ENCODE measurements at places on chromosomes 5 and 9.

- peak; percentile 86 for ATAC-seq
Observed at GRCh38 chr5:125134216-125135081, 388.0 kb upstream of the ZNF608 start.

DNA sequence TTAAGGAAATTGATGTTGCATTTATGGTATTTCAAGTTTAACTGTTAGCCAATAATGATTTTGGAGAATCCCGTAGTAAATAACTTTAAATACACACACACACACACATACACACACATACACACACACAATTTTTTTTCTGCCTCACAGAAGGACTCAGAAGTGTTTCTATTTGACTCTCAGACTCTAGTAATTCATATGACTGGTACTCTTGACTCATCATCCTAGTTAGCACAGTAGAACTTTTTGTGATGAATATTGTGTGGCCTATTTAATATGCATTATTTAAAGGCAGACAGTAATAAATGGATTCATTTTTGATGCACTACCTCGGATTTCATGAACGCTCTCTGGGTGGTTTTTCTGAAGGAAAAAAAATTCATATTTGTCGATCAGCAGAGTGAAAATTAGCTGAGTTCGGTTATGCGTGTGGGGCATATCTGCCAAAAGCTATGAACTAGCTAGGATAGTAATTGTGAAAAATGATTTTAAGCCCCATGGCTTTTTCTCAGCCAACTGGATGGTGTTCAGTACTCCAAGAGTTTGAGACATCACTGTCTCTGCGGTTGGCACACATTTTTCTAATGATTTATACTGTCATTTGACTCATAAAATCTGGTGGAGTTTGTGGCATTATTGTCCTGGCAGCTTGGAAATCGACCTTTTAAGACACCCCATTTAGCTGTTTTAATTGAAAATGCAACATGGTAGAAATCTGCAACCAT is 102.2 kb downstream of the PCSK5 start:
- no peak for ATAC-seq

DNA sequence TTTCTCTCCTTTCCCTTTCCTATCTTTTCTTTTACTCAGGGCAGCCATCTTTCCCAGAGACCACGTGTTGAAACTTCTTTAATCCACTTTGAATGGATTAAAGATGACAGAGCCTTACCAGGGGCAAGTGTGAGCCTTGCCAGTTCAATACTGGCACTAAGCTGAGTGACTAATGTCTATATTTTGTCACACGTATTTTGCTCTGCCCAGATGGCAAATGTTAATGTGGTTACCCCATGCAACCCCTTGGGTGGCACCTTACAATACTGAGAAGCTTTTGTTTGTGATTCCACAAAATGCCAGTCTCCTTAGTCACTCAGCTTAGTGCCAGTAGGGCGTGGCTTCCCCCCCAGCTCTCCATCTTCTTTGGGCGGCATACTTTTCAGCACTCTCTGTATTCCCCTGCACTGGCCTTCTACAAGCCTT is 24.8 kb downstream of the ANXA1 start:
- peak; percentile 48 for ATAC-seq

- no peak for ATAC-seq
Observed at GRCh38 chr5:126438868-126439267, 15.7 kb downstream of the GRAMD2B start.

DNA sequence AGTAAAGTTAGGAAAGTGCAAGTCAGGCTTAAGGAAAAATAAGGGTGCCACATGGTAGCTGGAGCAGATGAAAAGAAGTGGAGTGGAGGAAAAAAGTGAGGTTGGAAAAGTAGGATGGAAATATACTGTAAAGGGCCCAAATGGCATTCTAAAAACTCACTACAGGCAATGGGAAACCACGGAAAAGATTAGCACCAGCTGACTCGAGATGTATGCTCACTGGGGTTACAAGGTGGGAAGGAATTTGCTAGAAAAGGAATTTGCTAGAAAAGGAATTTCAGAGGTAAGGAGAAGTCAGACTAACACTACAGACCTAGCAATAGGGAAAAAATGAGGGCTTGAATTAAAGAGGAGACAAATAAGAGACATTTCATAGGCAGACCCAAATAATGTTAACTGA is 3.6 kb downstream of the PSMD5 start:
- ATAC-seq, result no peak

DNA sequence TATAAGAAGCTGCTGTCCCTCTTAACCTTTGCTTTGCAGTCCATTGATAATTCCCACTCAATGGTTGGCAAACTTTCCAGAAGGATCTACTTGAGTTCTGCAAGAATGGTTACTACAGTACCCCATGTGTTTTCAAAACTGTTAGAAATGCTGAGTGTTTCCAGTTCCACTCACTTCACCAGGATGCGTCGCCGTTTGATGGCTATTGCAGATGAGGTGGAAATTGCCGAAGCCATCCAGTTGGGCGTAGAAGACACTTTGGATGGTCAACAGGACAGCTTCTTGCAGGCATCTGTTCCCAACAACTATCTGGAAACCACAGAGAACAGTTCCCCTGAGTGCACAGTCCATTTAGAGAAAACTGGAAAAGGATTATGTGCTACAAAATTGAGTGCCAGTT is 27.8 kb upstream of the SETD9 start:
- ATAC-seq, result no peak

- ATAC-seq, result no peak
Observed at GRCh38 chr5:73155271-73156222, 17.4 kb upstream of the TMEM174 start.

DNA sequence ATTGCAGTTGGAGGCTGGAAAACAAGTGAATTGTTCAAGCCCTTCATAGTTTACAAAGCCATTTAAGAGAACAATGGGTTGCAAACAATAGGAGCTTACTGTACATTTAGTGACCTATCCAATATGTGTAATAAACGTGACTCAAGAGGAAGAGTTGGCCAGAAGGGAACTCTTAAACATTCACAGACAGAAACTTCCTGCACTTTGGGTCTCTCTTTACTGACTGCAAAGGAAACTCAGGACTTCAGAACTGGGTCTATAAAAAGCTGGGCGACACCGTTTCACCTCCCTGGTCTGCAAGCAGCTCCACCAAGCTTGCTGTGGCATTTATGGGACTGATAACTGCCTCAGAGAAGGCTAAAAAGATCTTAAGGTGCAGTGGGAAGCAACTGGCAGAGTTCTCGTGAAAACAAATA is 48.7 kb upstream of the SPATA31D4 start:
- no peak for ATAC-seq

All from SK-N-SH treated with all-trans-retinoic acid at 6 μM for 48 hours (cell line).